Spinal cord (tissue), 10 donors: ENCODE measurements at places on chromosomes 1 and 21.

DNA sequence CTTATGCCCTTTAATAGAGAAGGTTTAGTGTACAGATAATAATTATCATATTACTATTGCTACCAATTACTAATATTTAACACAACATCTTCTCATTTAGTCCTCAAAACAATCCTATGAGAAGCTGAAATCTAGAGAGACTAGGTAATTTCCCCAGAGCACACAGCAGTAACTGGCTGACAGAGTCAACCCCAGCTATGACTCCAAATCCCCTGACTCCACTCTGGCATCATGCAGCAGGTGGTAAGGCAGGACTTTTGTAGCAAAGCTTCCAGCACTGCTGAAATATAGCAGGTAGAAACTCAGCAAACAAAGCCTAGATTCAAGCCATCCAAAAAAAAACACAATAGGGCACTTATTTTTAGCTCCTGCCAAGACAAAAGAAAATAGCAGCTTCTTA, 79.3 kb upstream of the RGS2 start:
- no peak for DNase-seq

- DNase-seq = no peak
Observed at GRCh38 chr1:21590934-21591333, 78.2 kb downstream of the RAP1GAP start.

DNA sequence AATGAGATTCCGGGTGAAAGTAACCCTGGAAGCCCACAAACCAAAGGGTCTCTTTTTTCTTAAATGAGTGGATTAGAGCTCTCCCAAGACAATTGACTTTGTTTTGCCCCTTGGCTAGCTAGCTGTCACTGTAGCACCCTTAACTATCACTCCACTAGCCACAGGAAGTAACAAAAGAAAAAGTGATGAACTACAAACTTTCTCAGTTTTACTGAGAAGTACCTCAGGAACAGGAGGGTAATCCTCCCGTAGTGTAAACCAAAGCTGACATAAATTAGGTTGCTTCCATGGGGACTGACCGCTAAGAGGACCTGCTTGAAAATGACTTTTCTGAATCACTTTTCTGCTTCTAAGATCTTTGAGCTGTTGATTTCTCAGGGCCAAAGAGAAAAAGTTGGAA, 240.1 kb downstream of the BARHL2 start:
- DNase-seq = no peak

GRCh38 chr1:214492401-214493075, 58.9 kb downstream of the PTPN14 start:
- no peak for DNase-seq

- DNase-seq = no peak
Observed at GRCh38 chr1:225559326-225559725, 93.6 kb downstream of the ENAH start.

- no peak for DNase-seq
Observed at GRCh38 chr1:110477041-110477440, 26.1 kb downstream of the PROK1 start.

DNA sequence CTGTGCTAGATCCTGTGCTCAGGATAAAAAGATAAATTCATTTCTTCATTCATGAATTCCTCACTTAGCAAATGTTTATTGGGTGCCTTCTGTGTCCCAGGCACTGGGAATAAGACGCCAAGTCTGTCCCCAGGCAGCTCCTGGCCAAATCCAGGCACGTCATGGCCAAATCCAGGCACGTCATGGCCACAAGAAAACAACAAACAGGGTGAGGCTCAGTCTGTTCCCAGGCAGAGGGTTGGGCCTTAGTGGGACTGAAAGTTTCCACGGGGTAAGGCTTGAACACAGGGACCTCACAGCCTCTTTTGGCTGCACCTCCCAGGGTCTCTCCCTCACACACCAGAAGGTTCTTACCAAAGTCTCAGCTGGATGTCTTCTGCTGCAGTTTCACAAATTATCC, 95.7 kb downstream of the PAX7 start:
- DNase-seq = peak; percentile 35

- DNase-seq = no peak
Observed at GRCh38 chr1:104987210-104987609, 1237.5 kb downstream of the AMY1C start.

GRCh38 chr21:37797403-37797802, 118.9 kb downstream of the KCNJ6 start:
- DNase-seq = no peak

DNA sequence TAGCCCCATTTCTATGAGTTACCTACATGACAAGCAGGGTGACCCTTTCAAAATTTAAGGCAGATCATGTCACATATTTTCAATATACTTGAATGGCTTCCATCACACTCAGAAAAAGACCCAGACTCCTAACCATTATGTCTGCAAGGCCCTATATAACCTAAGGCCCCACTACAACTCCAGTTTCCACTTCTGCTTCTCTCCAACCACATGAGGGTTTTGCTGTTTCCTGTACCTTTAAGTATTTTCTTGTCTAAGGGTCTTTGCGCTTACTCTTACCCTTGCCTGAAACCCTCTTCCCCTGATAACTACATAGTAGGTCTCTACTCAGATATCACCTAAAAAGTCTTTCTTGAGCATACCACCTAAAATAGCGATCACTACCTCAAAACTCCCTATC, 46.1 kb downstream of the SGIP1 start:
- DNase-seq = no peak

DNA sequence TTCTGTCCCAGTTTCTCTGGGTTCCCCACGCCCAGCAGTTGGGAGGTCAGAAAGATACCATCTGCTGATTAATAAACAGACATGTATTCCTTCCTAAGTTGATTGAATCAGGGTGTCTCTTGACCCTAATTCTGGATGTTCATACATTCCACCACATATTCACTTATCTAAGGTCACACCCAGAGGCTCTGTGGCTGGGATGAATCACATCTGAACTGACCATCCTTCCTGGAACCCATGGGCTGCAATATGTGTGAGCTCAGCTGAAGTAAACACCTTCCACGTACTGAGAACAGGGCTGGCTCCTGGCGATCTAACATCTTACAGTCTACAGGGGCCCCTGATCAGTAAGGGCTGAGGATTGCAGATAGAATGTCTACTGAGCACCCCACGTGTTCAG, 20.5 kb upstream of the TRABD2B start:
- DNase-seq = no peak

DNA sequence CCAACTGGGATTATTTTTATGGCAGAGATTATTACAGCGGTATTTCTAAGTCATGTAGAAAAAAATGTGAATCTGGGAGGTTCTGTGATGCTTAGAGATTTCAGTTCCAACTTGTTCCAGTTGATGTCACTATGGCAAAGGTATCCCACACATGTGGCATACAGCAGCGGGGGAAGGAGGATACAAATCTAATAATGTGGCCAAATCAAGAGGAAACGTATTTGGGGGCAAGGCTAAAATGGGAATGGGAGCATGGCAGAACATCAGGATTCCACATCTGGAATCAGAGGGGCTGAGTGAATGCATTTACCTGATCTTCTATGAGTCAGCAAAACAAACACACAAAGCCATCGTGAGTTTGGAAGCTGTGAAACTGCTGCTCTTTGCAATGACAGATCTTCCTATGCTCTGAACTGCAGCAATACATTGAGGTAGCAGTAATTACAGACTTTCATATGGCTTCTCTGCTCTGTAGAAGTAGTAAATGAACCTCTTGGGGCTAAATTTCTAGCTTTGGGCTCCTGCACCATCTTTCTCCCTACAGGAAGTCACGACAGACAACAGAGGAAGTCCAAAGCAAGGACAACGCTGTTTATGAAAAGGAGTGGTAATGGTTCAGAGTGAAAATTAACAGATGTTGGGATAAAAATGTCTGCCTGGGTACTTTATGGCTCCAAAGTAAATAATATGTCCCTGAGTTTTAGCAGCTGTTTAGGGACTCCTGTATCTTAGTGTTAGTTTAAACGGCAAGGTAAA, 55.5 kb downstream of the GABPA start:
- peak; percentile 93 for DNase-seq

DNA sequence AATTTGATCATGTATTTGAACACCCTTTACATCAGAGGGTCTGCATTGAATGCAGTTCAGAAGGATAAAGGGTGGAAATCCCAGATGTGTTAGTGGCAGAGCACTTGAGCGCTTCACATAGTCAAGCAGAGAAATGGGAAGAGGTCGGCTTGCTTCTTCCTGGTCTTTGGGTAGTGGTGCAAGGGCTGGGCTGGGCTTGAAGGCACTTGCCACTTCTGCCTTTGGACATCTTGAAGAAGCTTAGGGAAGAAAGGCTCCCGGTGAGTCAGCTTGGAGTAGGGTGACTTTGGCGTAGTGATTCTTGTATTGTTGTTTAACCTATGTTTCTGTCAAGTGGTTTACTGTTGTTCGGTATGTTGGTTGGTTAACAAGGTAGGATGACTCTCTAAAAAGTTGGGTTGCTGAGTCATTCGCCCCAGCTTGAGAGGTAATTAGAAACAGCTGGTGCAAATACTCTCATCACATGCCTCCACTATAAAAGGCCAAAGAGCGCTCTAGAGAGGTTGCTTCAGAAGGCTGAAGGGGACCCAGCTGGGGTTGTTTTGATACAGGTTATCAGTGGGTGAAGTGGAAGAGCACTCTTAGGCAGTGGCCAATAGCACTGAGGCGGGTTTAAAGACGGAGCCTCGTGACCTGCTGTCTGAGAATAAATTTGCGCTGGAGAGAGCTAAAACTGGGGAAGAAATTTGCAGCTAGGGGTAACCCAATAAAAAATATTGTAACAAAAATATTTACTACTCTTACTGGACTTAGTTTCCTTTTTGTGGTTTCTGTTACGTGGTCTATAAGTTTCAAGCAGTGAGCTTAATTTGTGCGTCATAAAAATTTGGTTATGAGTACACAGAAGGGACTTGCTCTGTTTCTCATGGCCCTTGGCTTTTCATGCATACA, 1.4 kb downstream of the BACH1 start:
- DNase-seq = peak; percentile 44

DNA sequence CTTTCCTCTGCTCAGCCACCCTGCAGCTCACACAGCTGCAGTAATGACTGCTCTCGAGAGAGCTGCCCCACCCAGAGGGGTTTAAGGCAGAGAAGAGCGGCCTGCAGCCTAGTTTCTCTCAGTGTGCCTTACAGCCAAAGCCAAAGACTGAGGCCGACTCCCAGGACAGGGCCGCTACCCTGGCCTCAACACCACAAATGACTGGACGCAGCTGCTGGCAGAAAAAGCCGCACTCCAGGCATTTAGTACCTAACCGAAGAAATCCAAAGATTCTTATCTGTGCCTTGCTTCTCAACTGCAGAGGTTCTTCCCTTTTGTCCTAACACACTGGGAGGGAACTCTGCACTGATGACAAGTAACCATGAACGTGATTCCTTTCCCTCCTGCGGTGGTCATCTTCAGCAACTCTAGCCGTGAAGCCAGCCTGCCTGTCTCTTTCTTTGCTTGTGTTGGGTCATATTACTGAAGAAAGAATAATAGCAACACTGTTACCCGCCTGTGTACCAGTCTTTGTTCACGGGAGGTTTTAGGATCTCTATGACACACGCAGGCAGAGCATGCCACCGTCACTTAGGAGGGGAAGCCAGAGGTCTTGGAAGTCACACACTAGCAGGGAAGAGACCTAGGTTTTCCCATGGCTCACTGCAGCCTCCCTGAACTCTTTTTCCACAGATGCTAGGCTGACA, 202.7 kb downstream of the RHOU start:
- DNase-seq = no peak

DNA sequence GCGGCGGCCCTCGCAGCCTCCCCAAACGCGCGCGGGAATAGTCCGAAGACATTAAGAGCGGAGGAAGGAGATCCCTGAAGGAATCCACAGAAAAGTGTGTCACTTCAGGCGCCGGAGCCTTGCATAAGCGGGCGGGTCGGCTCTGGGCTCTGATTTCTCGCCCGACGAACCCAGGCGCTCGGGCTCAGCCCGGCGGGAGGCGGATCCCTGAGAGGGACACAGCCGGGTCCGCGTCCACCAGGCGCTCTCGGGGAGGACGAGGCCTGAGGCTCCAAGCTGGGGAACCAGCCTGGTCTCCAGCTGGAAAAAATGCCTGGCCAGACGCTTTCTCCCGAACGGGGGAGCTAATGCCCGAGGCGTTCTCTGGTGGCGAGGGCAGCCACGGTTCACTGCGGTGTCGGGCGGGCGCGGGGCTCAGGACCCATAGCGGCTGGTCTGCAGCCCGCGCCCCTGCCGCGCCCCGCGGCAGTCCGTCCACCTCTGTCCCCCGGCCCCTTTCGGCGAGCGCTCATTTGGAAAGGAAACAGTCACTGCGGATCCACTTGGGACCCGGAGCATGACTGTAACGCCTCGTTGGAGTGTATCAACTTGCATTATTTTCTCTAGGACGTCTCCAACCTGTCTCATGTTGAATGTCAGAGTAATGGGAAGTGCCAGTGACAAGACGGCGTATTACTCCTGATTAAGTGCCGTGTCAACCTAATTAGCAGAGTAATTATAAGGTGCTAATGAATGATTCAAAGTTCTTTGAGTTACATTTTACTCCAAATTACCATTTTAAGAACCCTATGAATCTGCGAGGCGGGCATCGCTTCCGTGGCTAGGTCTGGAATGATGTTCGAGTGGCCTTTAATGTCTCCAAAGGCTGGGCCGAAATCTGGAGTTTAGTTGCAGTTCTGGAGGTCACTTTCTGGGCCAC, 1.6 kb upstream of the BARHL2 start:
- no peak for DNase-seq

DNA sequence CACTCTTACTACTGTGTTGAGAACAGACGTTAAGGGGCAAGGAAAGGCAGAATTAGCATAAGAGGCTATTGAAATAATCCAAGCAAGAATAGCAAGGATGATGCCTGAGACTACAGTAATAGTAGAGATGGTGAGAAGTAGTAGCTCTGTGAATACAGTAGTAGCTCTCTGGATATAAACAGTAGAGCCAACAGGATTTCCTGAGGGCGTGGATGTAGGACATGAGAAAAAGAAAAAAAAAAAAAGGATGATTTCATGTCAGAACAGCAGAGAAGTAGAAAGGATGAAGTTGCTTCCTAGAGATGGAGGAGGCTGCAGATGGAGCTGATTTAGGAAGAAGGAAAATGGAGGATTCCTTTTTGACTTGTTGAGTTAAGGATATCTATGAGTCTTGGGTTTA, 112.3 kb downstream of the OMA1 start:
- DNase-seq = no peak

DNA sequence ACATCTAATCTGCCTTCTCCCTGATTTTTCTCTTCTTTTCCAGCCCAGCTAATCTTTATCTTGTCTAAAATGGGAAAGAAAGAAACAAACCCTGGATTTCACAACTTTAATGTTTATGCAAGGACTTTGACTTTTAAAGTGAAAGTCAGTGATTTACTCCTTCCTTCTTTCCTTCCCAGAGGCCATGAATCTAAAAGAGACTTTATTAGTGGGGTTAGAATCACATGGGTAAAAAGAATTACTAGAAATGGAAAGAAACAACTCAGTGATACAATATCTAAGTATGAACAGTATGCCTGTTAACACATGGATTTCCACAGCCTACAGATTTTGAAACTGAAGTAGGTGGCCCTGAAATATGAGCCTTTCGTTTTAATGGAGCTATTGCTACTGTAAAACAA, 59.8 kb upstream of the KCNK2 start:
- DNase-seq = no peak

- DNase-seq = no peak
Observed at GRCh38 chr1:28592321-28593071, 431 bp downstream of the RAB42 start.

- DNase-seq = no peak
Observed at GRCh38 chr1:116907351-116907750, 2.4 kb upstream of the PTGFRN start.

- no peak for DNase-seq
Observed at GRCh38 chr1:7101187-7101586, 315.9 kb downstream of the CAMTA1 start.
